Left renal pelvis (tissue), 4 donors: ENCODE measurements at places on chromosomes 5 and 9.

GRCh38 chr9:26706223-26706622 lies 186.4 kb downstream of the CAAP1 start:
- no peak for DNase-seq

- DNase-seq = no peak
These were observed 92.7 kb downstream of the DAB2IP start for GRCh38 chr9:121744002-121744686.

GRCh38 chr5:104977529-104977928 lies 1414.9 kb upstream of the NUDT12 start:
- DNase-seq = no peak

DNA sequence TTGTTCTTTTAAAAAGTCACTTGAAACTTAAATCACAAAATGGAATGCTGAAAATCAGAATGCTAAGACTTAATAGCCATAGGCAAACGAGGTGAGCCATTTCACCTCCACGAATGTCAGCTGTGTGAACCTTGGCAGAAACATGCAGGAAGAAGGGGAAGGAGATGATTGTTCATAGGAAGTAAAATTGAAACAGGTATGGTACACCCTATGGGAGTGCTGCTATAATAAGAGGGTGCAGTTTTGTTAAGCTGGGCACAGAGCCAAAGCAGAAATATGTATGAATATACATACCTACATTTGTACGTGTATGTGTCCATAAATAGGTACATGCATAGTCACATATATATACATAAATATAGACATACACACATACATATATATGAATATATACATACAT lies 51.0 kb upstream of the SPINK5 start:
- DNase-seq = no peak

- no peak for DNase-seq
These were observed 49.0 kb upstream of the ABL1 start for GRCh38 chr9:130785940-130786508.

DNA sequence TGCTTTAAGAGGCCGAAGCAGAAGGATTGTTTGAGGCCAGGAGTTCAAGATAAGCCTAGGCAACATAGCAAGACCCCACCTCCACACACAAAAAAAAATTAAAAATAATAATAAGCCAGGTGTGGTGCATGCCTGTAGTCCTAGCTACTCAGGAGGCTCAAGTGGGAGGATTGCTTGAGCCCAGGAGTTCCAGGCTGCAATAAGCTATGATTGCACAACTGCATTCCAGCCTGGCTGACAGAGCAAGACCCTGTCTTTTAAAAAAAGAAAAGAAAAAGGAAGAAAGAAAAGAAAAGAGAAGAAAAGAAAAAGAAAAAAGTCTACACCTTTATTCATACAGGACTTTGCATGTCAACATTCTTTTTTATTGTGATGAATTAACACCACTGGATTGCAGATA lies 2125.8 kb downstream of the MAT2B start:
- DNase-seq = no peak

GRCh38 chr9:15999422-16000339 lies 446.8 kb downstream of the CCDC171 start:
- DNase-seq = no peak
